ENCODE measurements at places on chromosomes 11 and 22. TPM values are rescaled to one million over a fixed set of nuclear protein-coding genes. Genes with fewer than 3 reads are reported as not detected.

Gene MRGPRF
- 118 TPM for total RNA-seq

Gene PKP3
- 0.71 TPM for total RNA-seq

Gene APOA1
- not detected for total RNA-seq

Gene TENM4
- total RNA-seq, result 14.6 TPM

Gene NRXN2
- 18.9 TPM for total RNA-seq

Gene OVOL1
- not detected for total RNA-seq

Gene KDELR3
- 2.5 TPM for total RNA-seq

Gene OSBP2
- 1.8 TPM for total RNA-seq

Gene NPTXR
- total RNA-seq, result 14.4 TPM

Gene IRAG1
- total RNA-seq, result 153 TPM

Gene SLC5A4
- total RNA-seq, result not detected

Measured in sigmoid colon (tissue), 7 donors.